ENCODE measurements at places on chromosomes 5 and 9.

GRCh38 chr9:125523681-125524080 is 183.3 kb downstream of the MAPKAP1 start:
- no peak for ATAC-seq

DNA sequence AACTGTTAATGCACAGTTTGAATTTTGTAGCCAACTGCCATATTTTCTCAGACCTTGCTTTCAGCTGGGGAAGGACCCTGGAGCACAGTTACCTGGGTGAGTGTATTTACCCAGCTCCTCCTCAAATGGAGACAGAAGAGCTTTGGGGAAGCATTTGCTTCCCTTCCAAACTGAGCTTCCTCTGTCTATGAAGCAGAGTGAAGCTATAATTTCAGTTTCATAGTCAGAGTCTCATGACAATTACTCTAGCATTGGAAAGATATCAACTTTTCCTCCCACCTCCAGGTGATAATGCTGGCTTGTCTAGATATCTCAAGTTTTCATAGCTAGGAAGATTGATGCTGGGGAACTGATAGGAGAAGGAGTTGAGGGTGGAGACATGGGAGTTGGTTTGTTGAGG is 406.4 kb upstream of the CLINT1 start:
- no peak for ATAC-seq

DNA sequence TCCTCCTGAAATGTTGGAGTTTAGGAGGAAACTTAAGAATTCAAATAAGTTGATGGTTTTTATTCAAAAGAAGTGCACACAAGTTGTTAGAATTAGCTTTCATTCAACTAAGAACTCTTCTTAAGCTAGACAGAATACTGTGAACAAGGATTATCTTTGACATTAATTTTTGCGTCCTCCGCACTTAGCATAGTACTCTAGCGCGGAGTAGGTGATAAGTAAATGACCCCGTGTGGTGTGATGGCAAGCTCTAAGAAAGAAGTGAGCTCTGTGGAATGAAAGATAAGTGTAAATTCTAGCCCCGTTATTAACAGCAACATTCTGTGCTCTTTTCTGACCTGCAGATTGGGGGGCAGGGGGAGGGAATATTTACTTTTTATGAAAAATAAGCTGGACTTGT is 1.0 kb downstream of the BRIX1 start:
- ATAC-seq = no peak

DNA sequence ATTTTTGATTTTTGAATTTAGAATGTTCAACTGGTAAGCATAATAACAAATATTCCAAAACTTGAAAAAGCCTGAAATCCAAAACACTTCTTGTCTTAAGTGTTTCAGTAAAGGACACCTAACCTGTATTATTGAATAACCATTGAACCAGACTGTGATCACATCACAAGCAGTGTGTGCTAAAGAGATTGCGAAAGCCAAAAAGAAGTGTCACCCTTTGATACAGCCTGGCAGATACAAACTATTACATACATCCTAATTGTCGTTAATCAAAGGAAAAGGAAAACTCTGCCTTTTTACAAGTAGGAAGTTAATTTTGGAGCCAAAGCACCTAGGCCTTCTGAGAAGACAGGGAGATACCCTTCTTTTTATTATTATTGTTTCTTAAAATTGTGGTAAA is 8.4 kb upstream of the FAM120AOS start:
- no peak for ATAC-seq

DNA sequence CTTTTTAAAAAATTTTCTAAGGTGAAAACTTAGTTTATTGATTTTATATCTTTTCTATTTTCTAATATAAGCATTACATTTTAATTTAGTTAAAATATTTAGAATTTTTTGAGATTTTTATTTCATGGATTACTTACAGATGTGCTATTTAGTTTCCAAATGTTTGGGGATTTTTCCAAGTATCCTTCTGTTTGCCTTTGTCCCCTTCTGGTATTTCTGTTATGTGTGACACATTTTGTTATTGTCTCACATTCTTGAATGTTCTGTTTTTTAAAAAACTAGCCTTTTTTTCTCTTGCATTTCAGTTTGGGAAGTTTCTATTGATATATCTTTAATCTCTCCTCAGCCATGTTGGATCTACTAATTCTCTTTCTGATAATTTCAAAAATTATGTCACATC is 234.9 kb downstream of the FAM170A start:
- no peak for ATAC-seq

GRCh38 chr9:116323012-116323411 is 169.4 kb downstream of the PAPPA start:
- no peak for ATAC-seq

All from stimulated activated memory B cell treated with anti-CD40 and anti-IgM and Interleukin-4, amounts not matched to agents 10 μg/mL and 1 μg/mL and 100 μg/mL, for 72 hours (primary cell).